ENCODE measurements at places on chromosomes 11 and 22.
A peak's percentile ranks its signal among the peaks of the same experiment; 100 is the strongest.

GRCh38 chr11:34492806-34493414 lies 20.7 kb downstream of the ELF5 start:
- peak; percentile 82 for DNase-seq

DNA sequence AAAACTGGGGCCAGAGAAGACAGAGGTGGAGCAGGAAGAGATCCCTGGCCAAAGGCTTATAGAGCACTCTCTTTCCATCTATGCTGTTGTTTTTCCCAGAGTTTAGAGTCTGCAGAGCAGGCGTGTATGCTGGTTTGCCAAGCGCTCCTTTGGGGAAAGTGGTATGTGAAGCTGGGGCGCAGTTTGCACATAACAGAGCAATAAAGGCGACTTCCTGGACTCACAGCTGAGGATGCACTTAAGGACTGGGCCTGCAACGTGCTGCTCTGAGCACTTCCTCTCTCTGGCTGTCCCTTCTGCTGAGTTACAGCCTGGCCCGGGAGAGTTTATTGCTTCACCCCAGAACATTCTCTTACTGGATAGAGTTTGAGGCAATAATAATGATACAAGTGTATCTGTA lies 41.7 kb downstream of the THAP12 start:
- peak; percentile 80 for DNase-seq

DNA sequence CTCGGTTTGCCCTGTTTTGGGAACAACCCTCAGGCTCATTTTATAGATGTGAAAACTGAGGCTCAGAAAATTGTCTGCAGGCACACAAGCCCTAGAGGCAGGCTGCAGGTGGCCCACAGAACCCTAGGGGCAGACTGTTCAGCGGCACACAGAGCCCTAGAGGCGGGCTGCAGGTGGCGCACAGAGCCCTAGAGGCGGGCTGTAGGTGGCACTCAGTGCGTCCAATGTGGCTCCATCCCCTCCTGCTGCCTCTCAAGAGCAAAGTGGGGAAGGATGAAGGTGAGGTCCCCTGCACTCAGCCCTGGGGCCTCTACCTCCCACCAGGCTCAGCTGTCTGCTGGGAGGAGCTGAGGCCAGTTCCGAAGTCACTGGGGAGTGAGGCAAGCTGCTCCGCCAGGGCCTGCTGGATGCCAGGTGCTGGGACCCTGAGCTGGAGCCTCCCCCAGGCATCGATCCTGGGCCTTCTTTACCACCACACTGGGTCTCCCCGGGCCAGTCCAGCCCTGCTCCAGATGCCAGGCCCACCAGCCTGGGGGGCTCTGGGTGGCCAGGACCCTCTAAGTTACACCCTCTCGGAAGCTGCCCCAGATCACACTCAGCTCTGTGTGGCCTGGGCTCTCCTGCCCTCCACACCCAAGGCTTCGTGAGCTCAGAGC lies 2.3 kb downstream of the ACY3 start:
- peak; percentile 9 for DNase-seq

DNA sequence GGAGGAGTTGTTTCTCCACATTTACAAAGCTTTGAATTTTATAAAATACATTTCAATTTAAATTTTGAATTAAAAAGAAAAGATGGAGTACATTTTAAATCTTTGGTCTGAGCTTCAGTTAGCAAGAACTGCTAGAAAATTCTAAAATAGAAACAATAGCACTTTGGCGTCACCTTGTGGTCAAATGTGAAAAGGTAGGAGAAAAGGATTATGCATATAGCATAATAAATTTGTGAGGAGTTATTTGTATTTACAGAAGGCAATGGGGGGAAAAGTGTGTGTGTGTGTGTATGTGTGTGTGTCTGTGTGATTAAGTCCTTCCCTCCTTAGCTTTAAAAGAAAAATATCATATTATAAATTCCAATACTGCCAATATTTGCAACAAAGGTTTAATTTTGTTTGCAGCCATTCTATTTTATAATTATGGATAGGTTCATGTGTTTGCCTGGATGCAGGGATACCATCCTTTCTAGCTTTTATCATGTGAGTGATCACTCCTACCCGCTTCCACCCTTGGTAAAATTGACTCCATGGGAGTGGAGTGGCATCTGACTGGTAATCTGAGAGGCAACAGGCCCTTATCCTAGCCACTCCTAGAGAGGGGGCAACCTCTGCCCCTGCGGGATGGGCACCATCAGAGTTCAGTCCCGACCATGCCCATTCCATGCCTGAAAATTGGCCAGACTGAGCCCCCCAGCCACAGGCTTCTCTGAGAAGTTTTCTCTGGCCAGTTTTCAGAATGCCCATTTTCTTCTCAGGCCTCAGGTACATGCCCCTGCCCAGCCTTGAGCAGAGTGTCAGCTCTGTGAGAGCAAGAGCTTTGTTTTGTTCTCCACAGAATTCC lies 13.6 kb upstream of the LGR4 start:
- DNase-seq: peak; percentile 70

- DNase-seq: no peak
Measured at GRCh38 chr11:74138572-74138971, 32.2 kb downstream of the C2CD3 start.

- DNase-seq: peak; percentile 17
Measured at GRCh38 chr11:96049426-96049825, 125.5 kb upstream of the MTMR2 start.

GRCh38 chr11:76266286-76267100 lies 60.2 kb upstream of the WNT11 start:
- peak; percentile 7 for DNase-seq

DNA sequence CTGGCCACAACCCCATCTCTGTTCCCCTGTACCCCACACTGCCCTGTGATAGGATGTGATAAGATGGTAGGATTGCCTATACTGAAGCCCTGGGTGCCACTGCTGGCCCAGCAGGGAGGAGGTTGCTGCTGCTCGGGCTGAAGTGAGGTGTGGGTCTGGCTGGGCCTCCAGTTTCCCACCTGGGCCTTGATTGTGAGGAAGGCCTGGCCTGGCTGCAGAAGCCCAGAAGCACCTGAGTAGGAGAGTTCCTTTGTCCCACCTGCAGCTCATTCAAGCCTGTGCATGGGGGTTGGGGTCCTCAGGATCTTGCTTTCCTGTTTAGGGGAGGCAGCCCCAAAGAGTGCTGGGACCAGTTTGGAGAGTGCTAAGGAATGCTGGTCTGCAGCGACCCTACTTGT lies 3.3 kb downstream of the ST3GAL4 start:
- no peak for DNase-seq

DNA sequence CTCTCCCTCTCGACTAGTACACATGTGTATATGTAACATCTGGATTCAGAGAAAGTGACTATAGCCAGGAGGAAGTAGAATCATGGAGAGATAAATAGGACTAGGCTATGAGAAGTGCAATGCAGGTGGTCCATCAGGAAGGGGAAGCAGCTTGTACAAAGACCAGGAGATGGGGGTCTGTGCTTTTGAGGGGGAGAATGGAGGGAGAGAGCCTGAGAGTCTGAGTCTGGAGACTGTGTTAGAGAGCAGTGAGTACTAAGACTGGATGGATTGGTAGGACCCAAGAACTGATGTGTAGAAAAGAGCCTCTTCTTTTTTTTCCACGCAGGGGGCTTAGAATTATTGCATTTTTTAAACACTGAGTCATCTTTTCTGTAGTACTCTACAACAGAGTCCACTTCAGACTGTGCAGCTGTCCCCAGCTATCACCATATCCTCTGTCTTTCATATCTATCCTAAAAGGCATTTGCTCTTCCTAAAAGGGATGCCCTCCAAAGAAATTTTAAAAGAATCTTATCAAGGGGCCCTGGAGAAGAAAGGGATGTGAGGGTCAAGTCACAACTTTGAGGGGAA lies 80.4 kb downstream of the BDNF start:
- no peak for DNase-seq

DNA sequence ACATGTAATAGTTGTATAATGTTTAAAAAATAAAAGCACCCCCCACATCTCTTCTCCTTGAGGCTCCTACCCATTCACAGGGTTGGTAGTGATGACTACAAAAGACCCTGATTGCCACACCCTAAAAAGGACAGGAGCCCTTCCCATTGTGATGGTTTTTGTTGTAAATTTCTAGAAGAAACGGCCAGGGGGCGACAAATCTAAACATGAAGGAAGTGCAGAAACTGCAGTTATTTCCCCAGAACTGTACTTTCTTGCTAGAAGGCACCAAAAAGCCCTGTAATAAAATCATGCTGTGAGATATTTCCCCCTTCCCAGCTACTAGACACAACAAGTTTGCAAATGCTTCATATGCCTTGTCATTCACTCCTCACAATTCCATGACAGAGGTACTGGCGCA lies 10.8 kb downstream of the PRR5L start:
- peak; percentile 71 for DNase-seq

GRCh38 chr11:126334659-126335462 lies 20.6 kb upstream of the ST3GAL4 start:
- no peak for DNase-seq

- DNase-seq: no peak
Measured at GRCh38 chr11:68377389-68377795, 65.0 kb downstream of the LRP5 start.

DNA sequence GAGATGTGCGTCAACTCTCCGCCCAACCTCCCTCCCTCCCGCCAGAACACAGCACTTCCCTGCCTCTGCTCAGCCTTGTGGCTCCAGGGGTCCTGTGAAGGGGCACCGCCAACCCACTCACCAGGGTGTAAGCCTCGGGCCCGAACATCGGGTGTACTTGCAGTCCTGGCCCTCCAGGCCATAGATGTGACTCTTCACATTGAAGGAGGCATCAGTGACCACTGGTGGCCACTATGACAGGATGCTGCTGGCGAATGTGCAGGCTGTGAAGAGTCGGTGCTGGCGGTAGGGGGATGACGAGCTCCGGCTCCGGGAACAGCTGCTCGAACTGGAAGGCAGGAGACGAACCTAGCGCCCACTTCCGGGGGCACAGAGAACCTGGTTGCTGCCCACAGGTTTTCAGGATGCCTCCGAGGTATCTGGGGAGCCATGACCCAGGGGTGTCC lies 97.4 kb downstream of the MED15 start:
- no peak for DNase-seq

DNA sequence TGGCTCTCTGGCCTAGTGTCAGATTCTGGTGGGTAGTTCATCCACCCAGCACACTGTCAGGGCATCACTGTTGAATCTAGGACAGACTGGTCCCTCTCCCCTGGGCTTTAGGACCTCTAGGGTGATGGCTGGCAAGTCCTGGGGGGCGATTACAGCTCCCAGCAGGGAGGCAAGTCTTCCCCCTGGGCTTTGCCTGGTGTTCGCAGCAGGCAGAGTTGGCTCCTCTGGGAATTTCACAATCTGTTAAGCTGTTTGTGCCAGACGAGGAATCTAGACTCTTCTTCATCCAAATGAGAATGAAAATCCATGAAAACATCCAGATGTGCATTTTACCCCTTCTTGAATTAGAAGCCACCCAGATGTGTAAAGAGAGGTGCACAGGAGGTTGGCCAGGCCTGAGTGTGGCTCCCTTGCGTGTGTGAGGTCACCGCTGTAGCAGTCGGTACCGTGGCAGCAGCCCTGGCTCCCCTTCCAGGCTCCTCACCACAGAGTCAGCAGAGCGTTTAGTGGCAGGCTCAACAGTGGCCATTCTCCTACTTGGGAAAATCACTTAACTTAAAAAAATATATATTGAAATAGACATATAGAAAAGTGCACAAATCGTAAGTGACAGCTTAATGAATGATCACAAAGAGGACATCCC lies 99.9 kb upstream of the TBCEL start:
- DNase-seq: no peak

DNA sequence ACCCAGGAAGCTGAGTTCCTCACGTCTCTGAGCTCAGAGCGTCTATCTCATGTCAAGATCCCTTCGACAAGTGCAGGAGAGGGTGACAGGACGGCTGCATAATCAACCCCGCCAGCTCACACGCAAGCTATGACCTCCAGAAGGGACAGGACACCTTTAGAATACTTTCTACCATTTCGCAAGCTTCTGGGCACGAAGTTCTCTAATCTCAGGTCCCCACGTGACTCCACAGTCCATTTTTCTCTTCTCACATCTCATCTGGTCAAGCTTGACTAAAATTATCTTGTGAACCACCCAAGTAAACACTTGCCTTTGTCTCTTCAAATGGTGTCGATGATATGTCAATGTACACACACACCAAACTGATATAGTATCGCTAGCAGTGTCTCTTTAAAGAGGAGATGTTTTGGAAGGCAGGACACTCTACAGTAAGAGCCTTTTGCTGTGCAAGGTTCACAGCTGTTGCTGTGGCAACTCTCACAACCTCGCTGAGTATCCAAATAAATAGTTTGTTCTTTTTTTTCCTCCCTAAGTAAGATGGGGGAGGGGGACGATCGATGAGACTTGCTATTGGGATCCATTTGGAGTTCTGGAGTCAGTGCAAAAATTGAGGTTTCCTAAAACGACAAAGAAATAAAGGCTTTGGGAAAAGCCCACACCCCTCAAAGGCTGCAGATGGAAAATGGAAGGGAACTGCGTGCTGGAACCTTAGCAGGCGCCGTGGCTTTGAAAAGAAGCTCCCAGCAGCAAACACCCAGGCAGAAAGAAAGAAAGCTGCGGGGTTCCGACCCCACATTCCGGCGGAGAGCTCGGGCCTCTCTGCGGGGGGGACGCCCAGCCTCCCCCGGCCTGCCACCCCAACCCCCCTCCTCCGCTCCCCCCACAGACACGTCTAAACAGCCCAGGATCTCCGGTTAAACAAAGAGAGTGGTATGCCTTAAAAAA lies 215.4 kb upstream of the UBASH3B start:
- no peak for DNase-seq

DNA sequence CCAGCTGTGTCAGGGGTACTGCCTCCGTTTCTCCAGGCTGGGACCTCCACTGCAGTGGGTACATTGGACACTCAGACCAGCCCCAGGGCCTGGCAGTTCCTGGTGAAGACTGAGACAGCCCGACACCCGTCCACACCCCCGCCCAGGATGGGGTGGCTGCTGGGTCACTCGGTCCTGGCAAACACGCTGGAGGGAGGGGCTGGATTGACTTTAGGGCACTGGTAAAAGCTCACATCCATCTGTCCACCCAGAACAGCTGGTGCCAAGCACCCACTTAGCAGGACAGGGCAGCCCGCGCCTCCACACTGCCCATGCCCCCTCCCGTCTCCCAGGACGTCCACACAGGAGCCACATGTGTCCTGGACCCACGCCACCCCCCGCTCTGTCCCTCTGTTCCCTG lies 10.7 kb upstream of the TBX1 start:
- no peak for DNase-seq

- DNase-seq: no peak
Measured at GRCh38 chr11:101913656-101914055, 1.2 kb upstream of the CEP126 start.

DNA sequence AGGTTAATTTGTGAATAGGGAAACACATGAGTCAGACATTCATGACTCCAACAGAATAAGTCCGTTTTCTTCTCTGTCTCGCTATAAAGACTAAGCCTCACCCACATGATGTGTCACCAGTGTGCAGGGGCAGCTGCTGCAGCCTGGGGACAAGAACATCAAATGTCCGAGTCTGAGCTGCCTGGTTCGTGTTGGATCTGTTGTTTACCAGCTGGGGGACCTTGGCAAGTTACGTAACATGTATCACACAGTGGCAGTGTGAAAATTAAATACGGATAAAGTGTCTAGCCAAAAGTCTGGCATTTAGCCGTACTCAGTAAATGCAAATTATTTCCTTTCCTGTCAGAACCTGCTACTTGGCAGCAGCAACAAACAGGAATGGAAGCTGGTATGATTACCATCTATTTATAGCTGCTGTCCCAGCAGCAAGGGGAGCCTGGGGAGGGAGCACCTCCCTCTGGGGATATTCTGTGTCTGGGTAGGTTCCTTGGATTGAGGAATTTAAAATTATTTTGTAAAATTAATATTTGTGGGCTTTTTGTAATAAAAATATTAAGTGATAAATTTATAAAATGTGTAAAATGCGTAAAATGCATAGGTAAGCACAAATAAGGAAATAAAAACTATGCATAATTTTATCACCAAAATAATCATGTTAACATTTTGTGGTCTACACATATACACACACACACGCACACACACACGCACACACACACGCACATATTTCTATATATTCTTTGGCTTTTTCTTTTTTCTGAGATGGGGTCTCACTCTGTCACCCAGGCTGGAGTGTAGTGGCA lies 1.3 kb upstream of the CLDN25 start:
- DNase-seq: peak; percentile 1

All from suppressor macrophage treated with lipopolysaccharide for 4 hours (primary cell).